Germinal center (tissue), 1 donor: ENCODE measurements at places on chromosomes 12 and 14.

DNA sequence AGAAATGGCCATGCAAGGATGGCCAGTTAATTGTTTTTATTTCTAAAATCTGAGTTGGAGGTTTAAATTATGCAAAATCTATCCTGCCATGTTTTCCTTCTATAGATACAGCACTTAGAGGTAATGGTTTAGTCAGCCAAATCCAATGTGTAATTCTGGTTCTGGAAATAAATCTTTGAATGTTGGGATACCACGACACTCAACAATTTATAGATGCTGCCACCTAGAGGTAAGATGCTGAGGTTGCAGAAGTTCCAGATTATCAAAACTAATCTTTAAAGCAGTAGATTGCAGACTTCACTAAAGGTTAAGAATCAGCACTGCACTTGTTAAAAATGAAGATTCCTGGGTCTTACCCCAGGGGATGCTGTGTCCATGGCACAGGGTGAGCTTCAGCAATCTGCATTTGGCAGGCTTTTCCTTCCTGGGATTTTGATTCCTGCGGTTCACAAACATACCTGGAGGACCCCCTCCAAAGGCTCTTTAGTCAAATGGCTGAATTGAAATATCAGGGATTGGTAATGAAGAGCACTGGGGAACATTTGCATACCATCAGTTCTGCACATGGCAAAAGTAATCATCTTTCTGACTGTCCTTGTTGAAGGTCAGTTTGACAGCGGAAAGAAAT is 53.4 kb upstream of the ANO4 start:
- peak; percentile 10 for DNase-seq

- DNase-seq = no peak
These were observed 28.5 kb downstream of the PAWR start for GRCh38 chr12:79662046-79662811.

DNA sequence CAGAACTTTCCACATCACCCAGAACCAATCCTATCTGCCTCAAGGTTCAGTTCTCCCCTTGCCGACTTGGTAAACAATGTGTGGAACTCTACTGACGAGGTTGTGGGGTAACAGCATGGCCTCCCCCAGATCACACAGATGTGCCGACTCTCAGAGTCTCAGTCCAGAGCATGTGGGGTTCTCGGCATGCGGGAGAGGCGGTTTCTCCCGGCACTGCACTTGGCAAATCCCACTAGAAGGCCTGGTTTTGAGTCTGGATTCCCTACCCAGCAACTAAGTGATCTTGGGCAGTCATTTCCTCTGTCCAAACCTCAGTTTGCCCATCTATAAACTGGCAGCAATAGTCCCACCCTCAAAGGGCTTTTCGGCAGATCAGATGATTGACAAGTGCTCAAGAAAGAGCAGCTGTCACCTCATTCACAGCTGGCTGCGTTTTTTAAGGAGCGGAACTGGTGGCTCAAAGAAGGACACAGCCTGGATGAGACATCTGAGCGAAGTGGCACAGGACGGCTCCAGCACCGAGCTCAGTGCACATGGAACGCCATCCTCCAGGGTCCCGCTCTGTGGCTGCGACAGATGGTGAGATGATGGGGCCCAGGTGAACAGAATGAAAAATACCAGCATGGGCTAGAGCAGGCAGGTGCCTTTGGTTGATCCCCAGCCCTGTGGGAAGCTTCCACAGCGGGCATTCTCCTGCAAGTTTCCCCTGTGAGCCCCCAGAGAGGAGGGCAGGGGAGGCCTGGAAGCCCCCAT is 7.3 kb downstream of the TESC start:
- DNase-seq = no peak

- DNase-seq = peak; percentile 78
These were observed 11.9 kb downstream of the RARG start for GRCh38 chr12:53219956-53220693.

GRCh38 chr12:50566066-50566465 is 61.3 kb downstream of the DIP2B start:
- DNase-seq = no peak

- DNase-seq = no peak
These were observed 34.8 kb downstream of the NFKBIA start for GRCh38 chr14:35369701-35370191.

- no peak for DNase-seq
These were observed 11.4 kb upstream of the CMKLR1 start for GRCh38 chr12:108350511-108350910.

GRCh38 chr12:52896190-52897100 is 8.4 kb downstream of the KRT8 start:
- DNase-seq = no peak

DNA sequence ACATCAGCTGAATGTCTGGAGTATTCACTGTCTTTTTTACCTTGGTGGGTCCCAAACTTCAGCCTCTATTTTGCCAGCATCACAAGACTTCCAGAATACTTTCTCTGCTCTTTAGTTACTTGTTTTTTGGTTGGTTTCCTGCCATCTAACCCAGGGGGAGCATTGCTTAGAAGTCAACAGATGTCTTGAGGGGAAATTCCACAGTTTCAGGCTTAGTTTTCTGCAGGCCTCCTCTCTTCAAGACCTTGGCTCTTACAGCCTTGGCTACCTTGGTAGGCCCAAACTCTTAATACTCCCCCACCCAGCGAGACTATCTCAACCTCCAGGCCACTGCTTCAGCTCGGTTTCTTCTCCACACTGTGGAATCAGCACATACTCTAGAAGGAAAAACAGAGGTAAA is 41.7 kb downstream of the NEDD1 start:
- DNase-seq = no peak

DNA sequence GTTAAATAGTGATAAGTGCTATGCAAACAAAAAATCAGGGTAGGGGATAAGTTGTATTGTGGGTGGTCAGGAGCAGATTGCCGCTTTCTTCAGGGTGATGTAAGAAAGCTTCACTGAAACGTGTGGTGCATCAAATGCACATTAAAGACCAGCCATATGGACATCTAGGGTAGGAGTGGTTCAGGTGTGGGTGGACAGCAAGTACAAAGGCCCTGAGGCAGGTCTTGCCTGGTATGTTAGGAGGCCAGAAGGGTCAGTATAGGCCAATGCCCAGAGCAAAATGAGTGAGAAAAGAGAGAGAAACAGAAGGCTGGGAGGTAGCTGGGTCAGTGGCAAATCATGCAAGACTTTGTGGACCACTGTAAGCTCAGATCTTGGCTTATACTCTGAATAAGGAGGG is 25.6 kb upstream of the CISTR start:
- DNase-seq = no peak

DNA sequence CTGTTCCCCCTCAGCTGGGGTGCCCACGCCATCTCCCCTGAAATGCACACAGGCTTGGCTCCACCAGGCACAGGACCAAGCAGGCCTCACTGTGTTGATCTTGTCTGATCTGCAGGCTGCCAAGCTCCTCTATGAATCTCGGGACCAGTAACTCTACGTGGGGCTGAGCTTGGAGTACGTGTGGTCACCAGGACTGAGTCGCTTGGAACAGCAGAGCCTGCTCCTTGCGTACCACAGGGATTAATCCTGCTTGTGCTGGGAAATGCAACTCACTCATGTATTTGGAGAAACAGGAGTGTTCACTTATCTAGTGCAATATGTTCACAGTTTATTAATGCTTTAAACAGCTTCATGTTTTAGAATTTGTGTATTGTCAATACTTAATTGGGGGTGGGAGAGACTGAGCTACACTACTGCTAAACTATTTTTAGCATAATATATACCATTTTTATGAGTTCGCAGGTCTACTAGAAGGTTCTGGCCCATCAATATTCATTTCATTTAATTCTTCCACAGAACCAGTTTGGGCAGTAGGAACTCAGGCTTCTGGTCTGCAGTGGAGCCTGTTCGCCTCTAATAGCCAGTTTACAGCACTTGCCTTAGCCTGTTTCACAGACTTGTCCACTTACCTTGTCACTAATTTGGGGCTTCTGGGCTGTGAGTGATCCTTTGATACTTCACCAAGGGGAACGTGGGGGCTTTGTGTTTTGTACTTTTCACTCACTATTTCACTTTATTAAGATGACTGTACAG is 17.4 kb downstream of the ZFYVE21 start:
- DNase-seq = no peak

- DNase-seq = no peak
These were observed 20.0 kb upstream of the STAC3 start for GRCh38 chr12:57270966-57271470.

DNA sequence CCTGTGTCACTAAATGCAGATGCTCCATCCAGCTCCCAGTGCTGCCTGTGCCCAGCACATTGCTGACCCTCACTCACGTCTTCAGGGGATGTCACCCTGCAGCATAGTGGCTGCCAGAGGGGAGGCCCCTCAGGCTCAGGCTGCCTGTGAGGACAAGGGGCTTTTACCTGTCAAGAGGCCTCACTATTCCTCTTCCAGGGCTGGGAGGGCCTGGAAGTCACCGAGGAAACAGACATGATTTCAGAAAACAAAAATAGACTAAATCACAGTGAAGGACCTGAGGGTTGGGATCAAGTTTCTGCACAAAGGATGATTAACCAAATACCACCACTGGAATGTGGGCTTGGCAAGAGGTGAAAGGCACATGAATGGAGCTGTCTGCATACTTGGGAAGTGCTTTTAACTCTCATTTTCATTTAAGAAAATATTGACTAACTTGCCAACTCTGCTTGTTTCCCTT is 1202.3 kb downstream of the BCL11B start:
- DNase-seq = no peak

- DNase-seq = no peak
These were observed 45.2 kb upstream of the AVPR1A start for GRCh38 chr12:63196168-63196567.

DNA sequence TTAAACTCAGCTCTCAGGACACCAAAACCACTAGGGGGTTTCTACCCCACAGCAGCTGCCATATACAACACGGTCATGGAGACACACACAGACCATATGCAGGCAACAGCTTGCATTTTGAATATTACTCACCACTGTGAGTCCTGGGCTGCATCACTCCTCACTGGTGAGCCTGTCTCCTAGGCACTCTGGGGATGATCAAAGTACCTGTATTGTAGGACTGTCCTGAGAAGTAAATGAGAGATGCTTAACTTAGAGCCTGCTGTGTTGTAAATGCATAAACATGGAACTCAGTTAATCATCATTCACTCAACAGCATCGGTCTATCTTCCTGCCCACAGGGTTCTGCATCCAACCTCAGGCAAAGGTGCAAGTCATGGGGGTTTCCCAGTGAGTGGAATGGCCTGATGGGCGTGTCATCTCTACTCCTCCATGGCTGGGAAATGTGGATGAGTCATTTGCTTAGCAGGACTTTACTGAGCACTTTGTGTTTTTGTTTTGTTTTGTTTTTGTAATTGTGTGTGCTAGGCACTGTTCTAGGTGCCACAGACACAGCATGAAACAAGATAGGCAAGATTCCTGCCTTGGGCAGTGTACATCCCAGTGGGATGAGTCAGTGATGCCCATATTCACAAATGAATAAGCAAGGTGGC is 1141.2 kb upstream of the TMEM132C start:
- no peak for DNase-seq
